ENCODE measurements at places on chromosomes 5 and 9. TPM values are rescaled to one million over a fixed set of nuclear protein-coding genes. Genes with fewer than 3 reads are reported as not detected.

Gene DMXL1
- total RNA-seq = 14.8 TPM

Gene BRINP1
- not detected for total RNA-seq

Gene INSYN2B
- 14.0 TPM for total RNA-seq

Gene PIP5K1B
- total RNA-seq = not detected

Gene FER
- total RNA-seq = 21.9 TPM

Gene HACD4
- total RNA-seq = not detected

Gene PCDHGA1
- 0.32 TPM for total RNA-seq

Gene ARHGEF37
- 0.02 TPM for total RNA-seq

Gene ASB6
- total RNA-seq = 28.7 TPM

Gene TOR4A
- total RNA-seq = 66.1 TPM

Gene FOXD4
- total RNA-seq = 1.2 TPM

Gene C1QTNF3
- total RNA-seq = not detected

Gene MARCHF3
- 5.0 TPM for total RNA-seq

Gene RNF180
- total RNA-seq = 3.4 TPM

Gene PCDHGA2
- total RNA-seq = 0.27 TPM

Gene MPDZ
- total RNA-seq = 14.8 TPM

Gene PCDHGA3
- total RNA-seq = 0.14 TPM

Gene WNT8A
- total RNA-seq = not detected

Gene CDC20B
- total RNA-seq = not detected

Gene TICAM2
- total RNA-seq = 2.4 TPM

Gene NUTM2G
- not detected for total RNA-seq

Gene SPINK7
- total RNA-seq = not detected

Gene RGS7BP
- total RNA-seq = not detected

Gene RFX3
- total RNA-seq = 1.4 TPM

Gene MVB12B
- total RNA-seq = 5.1 TPM

Gene ANGPTL2
- 5.0 TPM for total RNA-seq

Gene ANKH
- total RNA-seq = 38.6 TPM

Gene CTXN3
- not detected for total RNA-seq

Gene SLC9A3
- total RNA-seq = 5.5 TPM

Gene SLC6A18
- not detected for total RNA-seq

Gene GRM6
- total RNA-seq = not detected

Gene RAD50
- total RNA-seq = 12.1 TPM

Gene COL23A1
- total RNA-seq = not detected

Gene UBE2B
- 23.3 TPM for total RNA-seq

Gene FBP2
- not detected for total RNA-seq

Gene ADGRV1
- 0.43 TPM for total RNA-seq

Gene TTC16
- total RNA-seq = not detected

Gene TUT7
- total RNA-seq = 11.5 TPM

Gene TMEM215
- not detected for total RNA-seq

Gene PCDHA2
- total RNA-seq = not detected

Gene SLC27A6
- 0.27 TPM for total RNA-seq

Gene RAB3C
- not detected for total RNA-seq

Gene HAVCR2
- 0.39 TPM for total RNA-seq

Gene ADGRD2
- not detected for total RNA-seq

Gene MYOZ3
- not detected for total RNA-seq

Gene PRKACG
- total RNA-seq = not detected

Gene CATSPER3
- 0.13 TPM for total RNA-seq

Gene TAS2R1
- total RNA-seq = not detected

Gene CDX1
- total RNA-seq = not detected

Gene PCDHGC4
- total RNA-seq = 0.33 TPM

Gene CAMK4
- total RNA-seq = 28.0 TPM

Gene TNC
- total RNA-seq = 45.8 TPM

Gene ROPN1L
- total RNA-seq = not detected

Gene TOR2A
- total RNA-seq = 27.7 TPM

Gene C1QTNF2
- total RNA-seq = 0.33 TPM

Gene PITX1
- 38.6 TPM for total RNA-seq

Gene ANKRD20A1
- total RNA-seq = 12.3 TPM

Measured in HT1080 (cell line).